A549 treated with GW870086 at 1 μM for 4 hours (cell line): ENCODE measurements at places on chromosomes 7 and 10. TPM values are rescaled to one million over a fixed set of nuclear protein-coding genes. Genes with fewer than 3 reads are reported as not detected.

HMX2 gene
- 0.14 to 0.25 TPM in 2 of 5 replicates, not detected in the others for total RNA-seq

MALRD1 gene
- not detected in 5 replicates for total RNA-seq

ACTL6B gene
- total RNA-seq: not detected in 5 replicates

ADAM22 gene
- total RNA-seq: 0.12 to 0.43 TPM (median 0.21 TPM) in 5 replicates

CPA2 gene
- 0.10 TPM in 1 of 5 replicates, not detected in the others for total RNA-seq

ANKRD30A gene
- 0.31 to 1.2 TPM (median 0.57 TPM) in 5 replicates for total RNA-seq

LIPN gene
- not detected in 5 replicates for total RNA-seq

CRTAC1 gene
- total RNA-seq: 0.74 to 2.0 TPM (median 1.3 TPM) in 5 replicates

SPAM1 gene
- not detected in 5 replicates for total RNA-seq

PRPS1L1 gene
- not detected in 5 replicates for total RNA-seq

AGAP5 gene
- total RNA-seq: 2.2 to 3.3 TPM (median 2.4 TPM) in 5 replicates

KLF14 gene
- 0.09 TPM in 1 of 5 replicates, not detected in the others for total RNA-seq

CH25H gene
- total RNA-seq: 0.19 to 0.38 TPM (median 0.22 TPM) in 5 replicates

AQP1 gene
- 0.30 to 0.53 TPM (median 0.44 TPM) in 5 replicates for total RNA-seq

MCM10 gene
- total RNA-seq: 19.7 to 24.0 TPM (median 21.3 TPM) in 5 replicates

GOLGA7B gene
- total RNA-seq: 3.1 to 4.7 TPM (median 4.1 TPM) in 5 replicates

ACTR3C gene
- 0.36 TPM in 1 of 5 replicates, not detected in the others for total RNA-seq

PRLHR gene
- total RNA-seq: not detected in 5 replicates

FKBP6 gene
- not detected in 5 replicates for total RNA-seq

PRR15 gene
- 2.3 to 4.0 TPM (median 3.2 TPM) in 5 replicates for total RNA-seq

MLXIPL gene
- total RNA-seq: 1.2 to 1.5 TPM (median 1.3 TPM) in 5 replicates

NOS3 gene
- total RNA-seq: 0.35 to 1.2 TPM (median 0.53 TPM) in 5 replicates

TMEM130 gene
- total RNA-seq: 0.27 to 0.57 TPM (median 0.31 TPM) in 5 replicates

METTL27 gene
- total RNA-seq: 7.1 to 11.1 TPM (median 10.1 TPM) in 5 replicates

PHF14 gene
- total RNA-seq: 19.2 to 25.5 TPM (median 22.6 TPM) in 5 replicates

SPDYE2 gene
- total RNA-seq: not detected in 5 replicates

FKBP9 gene
- total RNA-seq: 71.5 to 117 TPM (median 90.5 TPM) in 5 replicates
